ENCODE measurements at places on chromosomes 6 and 20.
A peak's percentile ranks its signal among the peaks of the same experiment; 100 is the strongest.

GRCh38 chr6:151975795-151976194 is 168.3 kb downstream of the ESR1 start:
- no peak for DNase-seq

- no peak for DNase-seq
Observed at GRCh38 chr6:70150521-70150920, 152.4 kb downstream of the COL9A1 start.

DNA sequence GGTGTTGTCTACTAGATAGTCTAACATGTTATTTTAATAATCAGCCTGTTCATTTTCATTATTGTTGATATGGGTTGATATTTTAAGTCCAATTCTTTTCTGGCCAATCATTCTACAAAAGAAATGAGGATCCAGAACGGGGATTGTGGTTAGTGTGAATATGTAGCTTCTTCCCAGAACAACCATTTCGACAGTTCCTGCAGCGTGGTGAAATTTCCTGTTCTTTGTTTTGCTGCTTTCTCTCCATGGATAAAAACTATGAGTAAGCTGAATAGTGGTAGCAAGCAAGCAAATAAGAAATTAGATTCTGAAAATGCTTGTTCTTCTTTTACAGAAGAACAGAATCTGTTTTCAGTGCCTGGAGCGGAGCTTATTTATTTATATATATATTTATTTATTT is 65.5 kb upstream of the F13A1 start:
- no peak for DNase-seq

DNA sequence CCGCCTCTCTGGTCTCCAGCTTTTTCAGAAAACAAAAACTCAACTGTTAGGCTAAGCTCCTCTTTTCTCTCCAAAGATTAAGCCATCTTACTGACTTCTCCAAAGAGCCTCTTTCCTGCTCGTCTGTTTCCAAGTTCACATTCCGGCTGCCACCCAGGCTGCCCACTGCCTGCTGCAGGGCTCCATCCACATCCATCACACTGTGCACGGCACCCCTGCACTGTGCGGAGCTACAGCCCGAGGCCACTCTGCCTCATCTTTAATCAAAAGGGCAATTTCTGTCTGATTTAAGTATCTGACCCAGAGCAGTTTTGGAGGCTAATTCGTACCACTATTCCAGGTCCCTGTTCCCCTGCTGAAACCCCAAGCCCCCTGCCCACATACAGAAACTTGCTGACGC is 141.6 kb upstream of the ARMC2 start:
- DNase-seq, result no peak

DNA sequence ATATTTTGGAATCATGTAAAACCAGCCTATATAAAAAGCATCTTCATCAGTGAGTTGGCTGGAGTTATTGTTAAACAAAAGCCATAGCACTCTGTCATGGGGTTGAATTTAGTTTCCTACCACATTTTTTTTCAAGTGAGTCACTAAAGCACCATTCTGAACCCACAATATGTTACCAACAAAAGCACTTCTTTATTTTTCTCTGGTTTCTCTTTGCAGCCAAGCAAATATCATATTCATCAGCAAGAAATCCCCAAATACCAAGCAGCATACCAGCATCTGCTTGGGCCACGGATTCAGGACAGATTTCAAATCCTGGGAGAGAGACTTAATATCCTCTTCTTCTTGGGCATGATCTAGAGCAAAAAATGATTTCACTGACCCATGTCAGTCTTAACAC is 441.4 kb downstream of the BCKDHB start:
- no peak for DNase-seq

DNA sequence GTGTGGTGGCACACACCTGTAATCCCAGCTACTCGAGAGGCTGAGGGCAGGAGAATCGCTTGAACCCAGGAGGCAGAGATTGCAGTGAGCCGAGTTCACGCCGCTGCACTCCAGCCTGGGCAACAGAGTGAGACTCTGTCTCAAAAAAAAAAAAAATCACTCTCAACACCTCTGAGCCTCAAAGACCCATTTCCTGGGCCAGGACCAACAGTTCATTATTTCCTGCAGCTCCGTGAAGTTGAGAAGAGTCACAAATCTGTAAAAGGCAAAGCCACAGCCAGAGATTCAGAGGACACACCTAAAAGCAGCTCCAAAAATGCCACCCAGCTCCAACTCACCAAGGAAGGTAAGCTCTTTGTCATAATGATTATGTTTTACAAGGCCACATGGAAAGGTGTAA is 15.2 kb upstream of the NOP56 start:
- DNase-seq, result no peak

DNA sequence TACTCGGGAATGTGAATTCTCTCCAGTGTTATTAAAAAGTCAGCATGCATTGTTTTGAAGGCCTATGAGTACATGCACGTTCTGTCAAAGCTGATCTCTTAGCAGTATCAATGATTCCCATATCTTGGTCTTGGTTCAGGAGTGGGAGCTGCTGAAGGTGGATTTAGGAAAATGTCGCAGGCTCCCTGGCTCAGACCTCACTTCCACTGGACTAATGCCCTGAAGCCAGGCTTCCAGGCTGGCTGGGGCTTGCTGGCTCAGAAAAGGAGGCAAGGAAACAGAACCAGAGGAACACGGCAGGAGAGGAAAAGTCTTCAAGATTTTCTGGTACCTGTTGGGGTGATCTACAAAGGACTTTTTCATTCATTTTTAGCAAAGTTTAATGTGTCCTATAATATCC is 81.6 kb downstream of the OLIG3 start:
- no peak for DNase-seq

GRCh38 chr20:48826069-48826468 is 1.7 kb downstream of the PREX1 start:
- DNase-seq, result no peak

- no peak for DNase-seq
Observed at GRCh38 chr20:10971096-10971495, 297.3 kb upstream of the JAG1 start.

GRCh38 chr6:79064635-79065034 is 13.4 kb downstream of the PHIP start:
- DNase-seq, result no peak

DNA sequence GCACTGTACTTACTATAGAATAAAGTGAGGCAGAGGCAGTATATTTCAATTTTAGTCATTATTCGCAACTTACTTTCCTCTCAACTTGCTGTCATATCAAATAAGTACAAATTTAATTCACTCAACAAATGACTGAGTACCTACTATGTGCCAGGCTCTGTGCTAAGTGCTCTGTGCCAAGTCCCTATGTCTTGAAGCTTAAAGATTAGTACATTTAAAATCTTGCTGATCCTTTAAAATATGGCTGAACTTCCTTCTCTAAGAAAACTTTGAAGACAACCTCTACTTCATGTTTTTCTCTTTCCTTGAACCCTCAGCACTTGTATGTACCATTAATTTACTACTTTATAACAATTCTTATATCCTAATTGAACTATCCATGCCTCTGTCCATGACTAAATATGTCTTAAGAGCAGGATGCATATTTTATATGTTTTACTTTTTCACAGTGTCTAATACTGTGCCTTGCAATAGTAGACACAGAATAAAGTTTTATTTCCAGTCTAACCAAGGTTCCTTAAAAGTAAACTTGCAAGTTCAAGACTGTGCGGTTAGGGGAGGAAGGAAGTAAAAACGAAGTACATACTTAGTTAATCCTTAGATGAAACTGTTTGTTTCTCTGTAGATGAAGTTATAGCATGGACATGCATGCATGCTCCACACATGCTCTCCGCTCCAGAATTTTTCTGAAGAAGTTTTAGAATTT is 10.0 kb upstream of the LATS1 start:
- DNase-seq, result no peak

DNA sequence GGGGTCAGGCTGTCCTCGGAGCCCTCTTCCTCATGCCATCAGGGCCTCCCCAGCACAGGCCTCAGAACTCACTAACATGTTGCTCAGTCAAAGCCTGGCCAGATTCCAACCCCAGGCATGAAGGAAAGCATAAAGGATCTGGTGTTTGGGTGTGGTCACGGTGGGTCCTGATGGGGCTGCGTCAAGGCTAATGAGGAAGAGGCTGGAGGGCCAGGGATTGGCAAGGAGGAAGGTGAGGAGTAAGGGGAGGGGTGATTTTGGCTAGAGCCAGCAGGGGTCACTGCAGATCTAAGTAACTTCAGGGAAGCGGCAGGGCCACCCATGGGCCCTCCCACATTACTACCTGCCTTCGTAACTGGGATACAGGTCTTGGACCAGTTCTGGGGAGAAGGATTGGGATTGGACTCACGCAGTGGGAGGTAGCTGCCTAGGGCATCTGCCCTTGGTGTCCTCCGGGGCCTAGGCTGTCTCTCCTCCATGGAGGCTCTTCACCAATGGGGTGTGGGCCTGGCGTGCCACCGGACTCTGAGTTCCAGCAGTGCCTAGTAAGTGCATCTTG is 36.2 kb upstream of the MRPS18A start:
- peak; percentile 70 for DNase-seq

GRCh38 chr20:32343439-32343838 is 14.7 kb upstream of the ASXL1 start:
- no peak for DNase-seq

DNA sequence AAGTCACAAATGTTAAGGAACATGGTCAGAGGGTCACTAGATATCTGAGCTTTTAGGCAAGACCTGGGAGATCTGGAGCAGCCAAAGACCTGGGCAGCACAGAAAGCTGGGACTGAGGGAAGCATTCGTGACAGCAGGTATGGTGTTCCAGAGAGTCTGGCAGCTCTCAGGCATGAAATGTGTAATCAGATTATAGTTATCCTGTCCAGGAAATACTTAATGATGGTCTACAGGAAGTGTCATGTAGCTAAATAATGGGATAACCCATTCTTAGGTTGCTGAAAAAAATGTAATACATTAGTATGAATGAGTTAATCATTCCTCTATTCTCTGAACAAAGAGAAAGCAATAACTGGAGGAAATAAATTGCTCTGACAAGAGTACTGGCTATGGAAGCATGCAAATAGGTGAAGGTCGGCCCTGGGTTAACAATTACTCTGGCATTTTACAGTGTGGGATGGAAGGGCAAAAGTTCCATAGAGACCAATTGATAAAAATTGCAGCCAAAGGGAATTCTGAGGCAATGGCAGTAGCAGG is 740.5 kb downstream of the CBLN4 start:
- no peak for DNase-seq

- no peak for DNase-seq
Observed at GRCh38 chr6:29506446-29507067, 18.8 kb upstream of the MAS1L start.

DNA sequence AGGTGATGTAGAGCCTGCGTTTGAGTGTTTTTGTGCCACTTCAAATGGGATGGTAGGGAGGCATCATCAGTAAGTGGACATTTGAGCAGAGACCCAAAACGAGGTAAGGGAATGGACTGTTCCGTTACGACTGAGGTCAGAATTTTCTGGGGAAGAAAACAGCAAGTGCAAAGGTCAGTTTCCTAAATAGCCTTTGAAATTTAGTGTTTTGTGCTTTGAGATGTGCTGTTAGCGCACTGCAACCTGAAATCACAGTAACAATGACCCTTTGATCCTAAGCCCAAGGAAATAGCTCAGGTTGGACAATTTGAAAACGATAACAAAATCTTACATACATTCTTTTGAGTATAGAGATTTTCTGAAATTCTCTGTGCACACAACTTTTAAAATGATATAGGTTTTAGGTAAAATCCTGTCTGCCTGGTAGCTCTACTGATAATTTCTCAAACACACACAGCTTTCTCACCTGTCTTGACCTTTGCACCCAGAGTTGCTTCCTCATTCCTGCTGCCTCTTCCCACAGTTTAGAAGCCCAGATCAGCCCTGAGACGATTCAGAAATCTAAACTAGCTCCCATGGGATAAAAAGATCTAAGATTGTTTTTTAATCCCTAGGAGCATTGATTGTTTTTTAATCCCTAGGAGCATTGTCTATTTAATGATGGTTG is 22.1 kb downstream of the DCBLD1 start:
- DNase-seq, result no peak

GRCh38 chr6:167770291-167770955 is 56.3 kb upstream of the AFDN start:
- DNase-seq, result no peak

GRCh38 chr20:62367633-62368391 is 700 bp upstream of the LAMA5 start:
- peak; percentile 15 for DNase-seq

DNA sequence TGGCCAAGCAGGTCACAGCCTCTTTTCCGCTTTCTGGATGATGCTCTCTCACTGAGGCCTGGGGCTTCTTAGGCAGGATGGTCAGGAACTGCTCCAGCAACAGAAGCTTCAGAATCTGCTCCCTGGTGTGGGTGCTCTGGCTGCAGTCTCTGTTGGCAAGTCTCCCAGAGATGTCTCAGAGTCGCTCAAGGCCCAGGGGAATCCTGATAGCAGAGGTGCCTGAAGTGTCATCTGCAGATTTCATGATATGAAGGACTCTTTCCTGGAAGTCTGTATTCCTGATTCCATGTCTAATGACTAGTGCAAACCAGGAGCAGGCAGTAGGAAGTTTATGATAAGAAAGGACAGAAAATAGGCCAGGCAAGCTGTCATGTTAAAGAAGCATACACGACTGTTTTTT is 20.3 kb downstream of the ZSCAN31 start:
- no peak for DNase-seq

- no peak for DNase-seq
Observed at GRCh38 chr6:110738899-110739365, 76.3 kb downstream of the CDK19 start.
